ENCODE measurements at places on chromosomes 2 and 18.

GRCh38 chr2:26162963-26163362 is 9.9 kb upstream of the GAREM2 start:
- DNase-seq = no peak

DNA sequence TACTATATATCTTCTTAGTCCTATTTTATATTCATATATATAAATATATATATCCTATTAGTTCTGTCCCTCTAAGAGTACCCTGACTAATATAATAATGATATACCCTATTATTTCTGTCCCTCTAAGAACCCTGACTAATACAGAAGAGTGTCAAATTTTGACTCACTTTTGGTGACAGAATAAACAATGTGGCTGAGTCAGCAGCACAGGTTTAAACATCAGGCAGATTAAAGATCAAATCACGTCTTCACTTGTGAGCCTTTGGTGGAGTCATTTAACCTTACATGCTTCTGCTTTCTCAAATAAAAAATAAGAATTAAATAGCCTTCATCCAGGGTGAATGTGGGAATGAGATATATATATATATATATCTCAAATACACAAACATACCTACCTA is 615.9 kb upstream of the GCFC2 start:
- DNase-seq = no peak

DNA sequence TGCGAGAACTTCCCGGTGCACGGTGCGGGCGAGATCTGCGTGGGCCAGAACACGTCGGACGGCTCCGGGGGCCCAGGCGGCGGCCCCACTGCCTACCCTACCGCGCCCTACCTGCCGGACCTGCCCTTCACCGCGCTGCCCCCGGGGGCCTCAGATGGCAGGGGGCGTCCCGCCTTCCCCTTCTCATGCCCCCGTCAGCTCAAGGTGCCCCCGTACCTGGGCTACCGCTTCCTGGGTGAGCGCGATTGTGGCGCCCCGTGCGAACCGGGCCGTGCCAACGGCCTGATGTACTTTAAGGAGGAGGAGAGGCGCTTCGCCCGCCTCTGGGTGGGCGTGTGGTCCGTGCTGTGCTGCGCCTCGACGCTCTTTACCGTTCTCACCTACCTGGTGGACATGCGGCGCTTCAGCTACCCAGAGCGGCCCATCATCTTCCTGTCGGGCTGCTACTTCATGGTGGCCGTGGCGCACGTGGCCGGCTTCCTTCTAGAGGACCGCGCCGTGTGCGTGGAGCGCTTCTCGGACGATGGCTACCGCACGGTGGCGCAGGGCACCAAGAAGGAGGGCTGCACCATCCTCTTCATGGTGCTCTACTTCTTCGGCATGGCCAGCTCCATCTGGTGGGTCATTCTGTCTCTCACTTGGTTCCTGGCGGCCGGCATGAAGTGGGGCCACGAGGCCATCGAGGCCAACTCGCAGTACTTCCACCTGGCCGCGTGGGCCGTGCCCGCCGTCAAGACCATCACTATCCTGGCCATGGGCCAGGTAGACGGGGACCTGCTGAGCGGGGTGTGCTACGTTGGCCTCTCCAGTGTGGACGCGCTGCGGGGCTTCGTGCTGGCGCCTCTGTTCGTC is 1.7 kb downstream of the FZD7 start:
- DNase-seq = no peak

DNA sequence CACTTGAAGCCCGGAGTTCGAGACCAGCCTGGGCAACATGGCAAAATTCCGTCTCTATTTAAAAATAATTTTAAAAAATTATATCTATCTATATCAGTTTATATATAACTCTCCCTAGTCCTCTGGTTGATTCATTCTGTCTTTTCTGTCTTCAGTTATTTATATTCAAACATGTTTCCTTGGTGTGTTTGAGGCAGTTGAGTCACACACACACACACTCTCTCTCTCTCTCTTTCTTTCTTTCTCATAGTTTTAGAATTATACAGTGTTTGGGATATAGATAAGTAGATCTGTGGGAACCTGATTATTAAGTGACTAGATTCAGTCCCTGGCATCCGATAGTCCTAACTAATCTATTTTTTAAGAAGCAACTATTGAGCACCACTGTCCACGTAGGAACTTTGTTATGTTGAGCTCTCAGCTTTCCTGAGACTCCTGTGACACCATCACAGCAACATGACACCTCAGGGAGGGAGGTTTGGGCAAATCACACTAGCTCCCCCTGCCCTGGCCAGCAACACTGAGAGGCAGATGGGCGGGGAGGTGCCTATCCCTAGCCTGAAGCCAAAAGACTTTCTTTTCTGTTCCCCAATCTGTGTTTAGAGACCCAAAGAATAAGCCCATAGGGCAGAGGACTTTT is 482.7 kb downstream of the DLGAP1 start:
- no peak for DNase-seq

DNA sequence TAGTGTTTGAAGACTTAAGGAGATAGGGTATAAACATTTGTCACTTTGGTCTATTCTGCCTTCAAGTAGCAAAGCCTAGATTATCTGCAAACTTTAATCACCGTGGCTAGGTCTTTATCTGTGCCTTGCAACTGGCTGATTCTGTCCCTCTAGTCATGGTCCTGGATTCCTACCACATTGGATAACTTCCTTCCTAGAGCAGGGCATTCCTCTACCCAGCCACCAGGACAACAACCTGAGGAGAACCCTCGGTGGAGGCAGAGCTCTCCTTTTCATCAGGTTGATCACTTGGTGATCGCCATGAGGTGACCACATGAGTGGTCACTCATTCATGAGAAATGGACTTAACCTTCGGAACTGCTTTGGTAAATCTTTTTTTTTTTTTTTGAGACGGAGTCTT is 25.3 kb upstream of the PTPRM start:
- no peak for DNase-seq

DNA sequence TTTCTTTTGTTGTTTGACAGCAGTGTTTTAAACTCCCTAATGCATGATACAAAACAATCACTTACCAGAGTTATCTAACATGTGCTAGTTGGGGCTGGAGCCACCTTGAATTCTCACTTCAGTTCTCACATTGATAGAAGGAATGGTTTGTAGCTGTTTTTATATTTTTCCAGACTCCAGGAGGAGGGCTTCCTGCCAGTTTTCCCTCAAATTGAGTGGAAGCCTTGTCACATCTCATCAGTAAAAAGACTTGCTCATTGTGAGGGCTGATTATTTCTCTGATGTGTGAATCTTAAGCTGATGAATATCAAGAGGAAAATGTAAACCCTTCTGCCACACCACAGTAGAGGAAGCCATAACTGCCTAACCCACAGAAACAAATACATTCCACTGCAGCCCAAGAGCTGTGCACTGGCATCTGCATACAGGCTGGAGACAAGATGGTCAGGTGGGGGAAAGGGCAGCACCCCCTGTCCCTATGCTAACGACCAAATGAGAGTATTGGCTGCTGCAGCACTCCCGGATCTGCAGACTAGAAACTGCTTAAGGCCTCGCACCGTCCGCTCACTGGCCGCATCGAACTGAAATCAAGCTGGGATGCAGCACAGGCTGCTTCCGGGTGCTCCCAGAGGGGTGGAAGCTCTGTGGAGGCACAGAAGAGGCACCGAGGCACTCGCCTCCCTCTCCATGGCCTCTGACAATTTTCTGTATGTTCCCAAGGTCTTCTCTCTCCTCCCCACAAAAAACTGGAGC is 73.7 kb upstream of the TPO start:
- DNase-seq = no peak

GRCh38 chr2:102141011-102141943 is 1.3 kb upstream of the IL1R1 start:
- DNase-seq = no peak

GRCh38 chr18:33210575-33211189 is 229.8 kb downstream of the CCDC178 start:
- no peak for DNase-seq

DNA sequence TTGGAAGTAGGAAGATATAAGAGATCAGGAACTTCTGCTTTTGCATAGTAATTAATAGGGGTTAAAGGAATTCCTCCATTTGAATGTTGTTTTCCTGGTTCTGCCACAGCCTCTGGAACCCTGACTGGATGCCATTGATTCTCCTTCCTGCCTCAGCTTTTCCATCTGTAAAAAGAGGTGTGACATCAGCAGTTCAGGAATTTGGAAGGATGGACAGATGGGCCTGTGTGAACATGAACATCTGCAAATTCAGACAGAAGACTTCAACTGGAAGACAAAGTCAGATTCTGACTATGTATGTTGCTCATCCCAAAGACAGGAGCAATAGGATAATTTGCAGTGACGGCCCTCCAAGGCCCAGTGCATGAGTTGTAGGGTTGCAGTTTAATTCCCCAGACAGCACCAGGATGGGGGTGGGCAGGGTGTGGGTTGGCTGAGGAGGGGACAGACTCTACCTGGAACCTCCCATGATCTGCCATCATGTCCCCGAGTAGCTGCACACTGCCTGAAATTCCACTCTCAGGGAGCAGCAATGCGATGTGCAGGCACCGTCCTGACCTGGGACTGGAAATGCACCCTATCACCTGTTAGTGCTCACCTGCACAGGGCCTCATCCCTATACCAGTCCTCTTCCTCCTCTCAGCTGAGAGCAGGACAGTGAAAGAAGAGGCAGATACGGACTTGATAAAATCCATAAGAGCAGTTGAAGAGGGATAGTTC is 98.9 kb upstream of the EPAS1 start:
- no peak for DNase-seq

- no peak for DNase-seq
Observed at GRCh38 chr2:179686718-179687342, 174.6 kb downstream of the ZNF385B start.

- no peak for DNase-seq
Observed at GRCh38 chr2:120524174-120524573, 178.2 kb downstream of the INHBB start.

- DNase-seq = no peak
Observed at GRCh38 chr18:11047156-11047555, 102.2 kb downstream of the PIEZO2 start.

GRCh38 chr18:67199993-67200617 is 316.4 kb downstream of the DSEL start:
- peak; percentile 3 for DNase-seq

DNA sequence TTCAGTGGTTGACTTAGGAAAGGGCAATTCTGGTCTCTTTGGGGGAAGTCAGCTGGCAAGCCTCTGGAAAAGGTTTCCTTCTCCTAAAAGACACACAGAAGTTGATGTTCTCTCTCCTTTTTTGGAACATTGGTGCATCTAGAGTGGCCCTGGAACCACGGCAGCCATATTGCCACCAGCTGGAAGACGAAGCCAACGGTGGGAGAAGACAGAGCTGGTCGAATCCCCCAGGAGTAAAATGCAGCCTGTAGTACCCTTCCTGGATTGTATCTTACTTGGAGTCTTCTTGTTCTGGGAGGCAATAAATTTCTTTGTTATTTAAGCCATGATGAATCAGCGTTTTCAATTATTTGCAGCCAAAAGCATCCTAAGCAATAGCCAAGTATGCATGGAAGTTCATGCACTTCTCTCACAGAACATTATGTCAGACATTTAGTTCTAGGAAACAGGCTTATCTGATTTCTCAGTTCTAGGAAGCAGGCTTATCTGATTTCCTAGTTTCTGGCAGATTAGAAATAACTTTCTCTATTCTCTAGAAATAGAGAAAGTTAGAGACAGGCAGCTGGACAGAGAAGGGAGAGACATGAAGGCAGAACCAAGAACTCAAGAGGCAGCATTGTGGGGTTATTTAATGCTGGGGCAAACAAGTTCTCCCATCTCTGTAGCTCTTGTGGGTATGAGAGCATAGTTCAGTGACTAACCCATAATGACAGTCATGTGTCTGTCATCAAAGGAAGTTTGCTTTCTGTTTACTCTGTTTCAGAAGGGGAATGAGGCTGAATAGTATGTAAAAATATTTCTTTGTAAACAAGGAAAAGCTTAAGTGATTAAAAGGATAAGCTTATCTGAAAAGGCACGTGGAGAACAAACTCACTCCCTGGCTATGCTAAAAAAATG is 40.5 kb upstream of the NABP1 start:
- no peak for DNase-seq

GRCh38 chr2:235467588-235467987 is 26.3 kb upstream of the AGAP1 start:
- DNase-seq = no peak

DNA sequence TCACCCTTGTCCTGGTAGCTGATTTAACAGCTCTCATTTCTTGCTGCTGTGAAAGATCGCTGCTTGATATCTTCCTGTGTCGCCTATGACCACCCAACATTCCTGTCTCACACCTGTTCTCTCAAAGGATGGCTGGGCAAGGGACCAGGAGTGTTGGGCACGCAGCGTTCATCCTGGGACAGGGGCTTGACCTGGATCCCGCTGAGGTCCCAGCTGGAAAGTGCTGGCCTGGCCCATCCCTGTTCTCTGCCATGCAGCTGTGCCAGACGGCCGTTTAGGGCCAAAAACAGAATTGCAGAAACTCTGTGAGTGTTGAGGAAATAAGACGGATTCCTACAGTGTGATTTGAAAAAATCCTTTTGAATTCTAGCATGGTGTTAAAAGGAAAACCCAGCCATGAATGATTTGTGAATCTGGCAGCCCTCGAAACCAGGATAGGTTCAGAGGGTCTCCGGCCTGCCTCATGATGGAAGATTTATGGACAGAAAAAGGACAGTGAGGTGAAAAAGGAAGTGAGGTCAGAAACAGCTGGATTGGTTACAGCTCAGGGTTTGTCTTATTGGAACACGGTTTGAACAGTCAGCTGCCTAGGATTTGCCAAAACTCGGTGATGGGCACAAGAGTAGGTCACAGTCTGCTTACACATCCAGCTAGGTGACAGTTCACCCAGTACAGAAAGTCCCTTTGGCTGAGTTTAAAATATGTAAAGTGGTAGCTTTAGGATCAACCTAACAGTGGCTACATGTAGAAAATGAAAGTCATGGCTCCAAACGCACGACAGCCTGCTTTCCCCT is 164.8 kb downstream of the DCDC2C start:
- DNase-seq = no peak

DNA sequence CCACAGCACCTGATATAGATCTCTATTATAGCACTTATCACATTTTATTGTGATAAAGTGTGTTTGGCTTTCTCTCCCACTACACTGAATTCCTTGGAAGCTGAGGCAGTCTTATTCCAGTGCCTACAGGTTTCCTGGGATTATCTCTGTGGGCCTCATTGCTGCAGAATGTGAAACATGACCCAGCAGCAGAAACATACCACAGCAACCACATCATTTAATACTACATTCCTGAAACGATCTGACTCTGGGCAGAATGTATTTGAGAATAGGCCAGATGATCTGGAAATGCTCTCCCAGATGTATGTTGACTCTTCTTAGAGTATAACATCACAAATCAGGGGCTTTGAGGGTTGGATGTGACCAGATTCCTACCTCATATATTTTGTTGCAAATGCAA is 323.5 kb upstream of the TANK start:
- no peak for DNase-seq

GRCh38 chr18:79883461-79884293 is 67.8 kb downstream of the SLC66A2 start:
- DNase-seq = no peak

DNA sequence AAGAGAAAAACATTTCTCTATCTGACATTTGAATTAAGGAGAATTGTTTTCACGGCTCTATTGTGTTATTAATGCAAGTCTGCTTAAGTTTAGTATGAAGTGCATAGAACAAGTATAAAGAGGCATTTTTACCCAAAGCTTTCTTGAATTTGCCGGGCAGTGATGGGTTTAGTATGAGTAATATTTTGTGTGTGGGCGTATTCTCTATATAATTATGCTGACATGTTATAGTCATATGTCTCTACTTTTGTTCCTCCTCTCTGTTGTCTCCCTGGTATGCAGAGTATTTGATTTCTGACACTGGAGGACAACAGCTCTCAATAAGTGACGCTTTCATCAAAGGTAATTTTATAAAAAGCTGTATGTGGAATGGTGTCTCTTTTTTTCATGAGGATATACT is 45.9 kb downstream of the PIKFYVE start:
- no peak for DNase-seq

GRCh38 chr2:152475982-152476381 is 141.0 kb downstream of the FMNL2 start:
- no peak for DNase-seq

GRCh38 chr2:19575641-19576040 is 217.2 kb upstream of the OSR1 start:
- DNase-seq = no peak

Measured in HuH-7.5 (cell line).